ENCODE measurements at places on chromosomes 4 and X.

GRCh38 chr4:168878623-168879022 is 131.4 kb downstream of the CBR4 start:
- no peak for DNase-seq

DNA sequence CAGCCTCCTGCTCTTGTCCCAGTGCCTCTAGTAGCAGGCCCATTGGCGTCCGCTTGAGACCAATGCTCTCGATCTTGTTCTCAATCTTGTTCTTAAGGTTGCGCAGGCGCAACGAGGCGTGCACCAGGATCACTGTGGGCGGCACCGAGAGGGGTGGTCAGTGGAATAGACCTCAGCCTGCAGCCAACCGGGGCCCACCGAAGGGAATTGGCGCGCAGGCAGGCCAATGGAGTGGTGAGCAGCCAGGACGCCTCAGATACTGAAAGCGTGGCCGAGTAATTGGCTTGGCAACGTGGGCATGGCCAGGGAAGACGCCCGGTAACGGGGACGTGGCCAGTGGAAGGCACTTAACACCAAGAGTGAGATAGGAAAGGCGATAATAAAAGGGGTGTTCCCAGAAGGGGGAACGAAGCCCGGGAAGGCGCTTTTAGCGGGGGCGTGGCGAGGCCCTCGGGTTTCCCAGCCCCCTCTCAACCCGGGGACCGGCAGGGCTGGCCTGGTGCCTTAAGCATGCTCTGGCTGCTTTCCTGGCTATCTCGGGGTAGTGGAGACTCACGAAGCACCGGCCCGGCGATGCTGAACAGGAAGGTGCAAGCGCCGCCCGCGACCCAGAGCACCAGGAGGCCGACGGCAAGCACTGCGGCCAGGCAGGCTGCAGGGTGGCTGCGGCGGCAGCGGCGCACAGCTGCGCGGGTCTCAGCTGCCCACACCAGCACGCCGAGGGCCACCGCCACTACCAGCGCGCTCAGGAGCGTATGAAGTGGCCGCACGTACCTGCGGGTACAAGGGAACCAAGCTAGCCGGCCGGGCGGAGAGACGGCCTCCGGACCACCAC is 1.7 kb downstream of the PRAF2 start:
- DNase-seq = no peak

DNA sequence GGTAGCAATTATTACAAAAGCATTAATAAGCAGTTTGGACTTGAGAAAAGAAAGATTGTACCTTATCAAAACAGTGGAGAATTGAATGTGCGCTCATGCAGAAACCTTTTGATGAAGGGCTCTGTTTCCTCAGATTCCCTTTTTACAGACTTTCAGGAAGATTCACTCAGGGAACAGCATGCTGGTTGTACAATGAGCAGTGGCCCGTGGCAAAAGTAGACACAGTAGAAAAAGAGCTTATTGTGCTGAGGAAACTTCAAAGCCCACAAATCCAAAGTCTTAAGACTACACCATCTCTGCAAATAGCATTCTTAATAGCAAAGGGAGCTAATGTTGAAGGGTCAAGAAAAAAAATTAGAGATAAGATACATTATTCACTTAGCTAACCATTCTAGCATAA is 858.9 kb downstream of the PDHA2 start:
- no peak for DNase-seq

GRCh38 chr4:55733932-55734331 is 85.7 kb upstream of the EXOC1L start:
- DNase-seq = no peak

- no peak for DNase-seq
These were observed 369.9 kb upstream of the NR3C2 start for GRCh38 chr4:148812101-148812500.

- no peak for DNase-seq
These were observed 37.0 kb downstream of the HTT start for GRCh38 chr4:3111461-3111860.

- DNase-seq = no peak
These were observed 52.1 kb downstream of the PDGFRA start for GRCh38 chr4:54281054-54281766.

GRCh38 chr4:151415978-151416377 is 7.0 kb downstream of the FHIP1A start:
- DNase-seq = no peak

DNA sequence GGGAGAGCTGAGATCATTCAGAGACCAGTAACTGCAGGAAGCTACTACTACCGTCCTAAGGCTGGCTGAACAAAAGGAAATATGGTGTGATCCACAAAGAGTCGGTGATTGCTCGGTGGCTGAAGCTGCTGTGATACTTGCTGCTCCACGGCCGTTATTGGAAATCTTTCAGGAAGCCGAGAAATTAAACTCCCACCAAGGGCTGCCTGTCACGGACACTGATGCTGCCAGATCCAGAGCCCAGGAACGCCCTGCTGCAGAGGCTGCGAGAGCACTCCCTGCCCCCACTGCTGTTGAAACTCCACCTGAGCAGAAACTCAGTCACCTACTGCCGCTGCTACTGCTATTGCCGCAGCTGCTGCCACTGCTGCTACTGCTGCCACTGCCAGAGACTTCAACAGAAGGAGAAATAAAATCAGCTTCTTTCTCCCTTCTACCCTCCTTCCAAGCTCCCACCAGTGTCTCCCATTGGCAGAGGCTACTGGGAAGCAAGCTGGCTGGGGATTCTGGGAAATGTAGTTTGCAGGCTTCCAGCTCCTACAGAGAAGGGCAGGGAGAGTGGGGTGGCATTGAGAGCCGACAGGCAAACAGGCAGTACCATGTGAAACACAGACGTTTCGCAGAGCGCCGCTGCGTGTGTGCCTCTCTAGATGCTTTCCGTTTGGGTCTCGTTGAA is 126.0 kb upstream of the ENPP6 start:
- DNase-seq = no peak

DNA sequence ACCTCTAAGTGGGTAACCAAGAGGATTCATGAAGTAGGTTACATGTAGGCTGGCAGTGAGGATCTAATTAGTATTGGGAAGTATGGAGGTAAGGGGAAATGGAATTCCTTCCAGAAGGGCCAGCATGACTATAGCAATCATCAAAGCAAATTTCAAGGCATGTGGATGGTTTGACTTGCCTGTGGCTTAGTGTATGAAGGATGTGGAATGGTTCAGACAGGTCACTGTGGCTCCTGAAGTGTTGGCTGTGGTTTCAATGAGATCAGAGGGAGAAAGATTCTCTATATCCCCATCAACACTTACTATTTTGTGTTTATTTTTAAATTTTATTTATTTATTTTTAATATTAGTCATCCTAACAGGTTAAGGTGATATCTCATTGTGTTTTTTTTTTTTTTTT is 121.6 kb upstream of the TBC1D9 start:
- DNase-seq = no peak

DNA sequence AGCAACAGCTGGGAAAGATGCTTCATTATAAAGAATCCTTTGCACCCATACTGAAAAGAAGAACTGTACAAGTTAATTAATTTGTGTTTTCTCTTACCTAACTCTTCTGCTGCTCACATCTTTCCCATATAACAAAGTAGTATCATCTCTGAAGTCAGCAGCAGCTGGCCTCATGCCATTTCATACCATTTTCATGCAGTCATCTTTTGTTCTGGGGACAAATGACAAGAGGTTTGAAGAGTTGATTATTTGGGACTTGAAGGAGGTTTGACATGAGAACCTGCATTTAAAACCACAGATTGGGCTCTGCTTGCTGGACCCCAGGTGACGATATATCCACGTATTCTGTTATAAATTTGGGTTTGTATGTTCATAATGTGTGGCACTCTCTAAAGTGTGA is 430.3 kb downstream of the SPRY1 start:
- no peak for DNase-seq

- DNase-seq = no peak
These were observed 427.7 kb upstream of the MAGEB2 start for GRCh38 chrX:29787656-29788055.

GRCh38 chr4:2083826-2084160 is 24.7 kb downstream of the NAT8L start:
- no peak for DNase-seq

- no peak for DNase-seq
These were observed 10.6 kb upstream of the BCOR start for GRCh38 chrX:40108162-40108958.

DNA sequence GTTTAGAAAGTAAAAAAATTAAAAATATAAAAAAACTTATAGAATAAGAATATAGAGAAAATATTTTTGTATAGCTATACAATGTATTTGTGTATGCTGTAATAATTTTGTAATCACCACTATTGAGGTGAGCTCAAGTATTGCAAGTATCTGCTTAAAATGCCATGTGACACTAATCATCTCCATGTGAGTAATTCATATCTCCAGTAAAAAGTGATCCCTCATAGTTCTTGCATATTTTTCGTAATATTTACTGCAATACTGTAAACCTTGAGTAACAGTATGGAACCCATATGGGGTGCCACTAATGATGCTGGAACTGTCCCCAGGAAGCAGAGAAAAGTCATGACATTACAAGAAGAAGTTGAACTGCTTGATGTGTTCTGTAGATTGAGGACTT is 43.2 kb upstream of the HUWE1 start:
- DNase-seq = no peak

DNA sequence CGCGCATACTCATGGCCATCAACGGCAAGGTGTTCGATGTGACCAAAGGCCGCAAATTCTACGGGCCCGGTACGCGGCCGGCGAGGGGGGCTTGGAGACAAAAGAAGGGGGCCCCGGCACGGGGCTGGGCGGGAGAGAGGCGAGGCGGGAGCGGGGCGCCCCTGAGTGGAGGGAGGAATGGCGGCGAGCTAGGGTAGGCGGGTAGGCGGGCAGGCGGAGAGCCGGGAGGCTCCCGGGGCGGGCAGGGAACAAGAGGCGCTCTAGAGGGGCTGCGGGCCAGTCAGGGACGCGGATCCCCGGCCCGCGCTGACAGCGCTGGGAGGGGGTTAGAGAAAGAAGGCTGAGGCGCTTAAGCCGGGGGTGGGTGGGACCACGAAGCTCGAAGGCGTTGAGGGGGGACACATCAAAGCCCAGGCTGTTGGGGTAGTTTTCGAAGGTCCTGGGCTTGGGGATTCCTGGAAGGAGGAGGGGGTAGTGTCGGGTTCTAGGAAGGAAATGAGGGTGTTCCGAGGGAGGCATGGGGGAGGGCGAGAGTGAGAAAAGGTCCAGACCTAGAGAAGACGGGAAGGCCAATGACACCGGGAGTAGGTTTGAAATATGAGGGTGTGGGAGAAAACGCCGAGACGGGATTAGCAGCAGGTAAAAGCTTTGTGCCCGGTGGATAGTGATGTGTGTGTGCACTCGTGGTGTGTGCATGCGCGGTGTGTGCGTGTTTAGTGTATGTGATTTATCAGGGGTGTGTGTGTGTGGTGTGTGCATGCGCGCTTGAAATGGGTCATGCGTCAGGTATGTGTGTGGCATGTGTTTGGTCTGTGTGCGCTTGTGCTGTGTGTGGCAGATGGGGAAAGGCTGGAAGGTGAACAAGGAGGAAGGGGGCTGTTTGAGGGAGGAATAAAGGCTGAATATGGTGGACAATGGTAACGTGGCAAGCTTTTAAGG is 807 bp downstream of the PGRMC1 start:
- DNase-seq = no peak

DNA sequence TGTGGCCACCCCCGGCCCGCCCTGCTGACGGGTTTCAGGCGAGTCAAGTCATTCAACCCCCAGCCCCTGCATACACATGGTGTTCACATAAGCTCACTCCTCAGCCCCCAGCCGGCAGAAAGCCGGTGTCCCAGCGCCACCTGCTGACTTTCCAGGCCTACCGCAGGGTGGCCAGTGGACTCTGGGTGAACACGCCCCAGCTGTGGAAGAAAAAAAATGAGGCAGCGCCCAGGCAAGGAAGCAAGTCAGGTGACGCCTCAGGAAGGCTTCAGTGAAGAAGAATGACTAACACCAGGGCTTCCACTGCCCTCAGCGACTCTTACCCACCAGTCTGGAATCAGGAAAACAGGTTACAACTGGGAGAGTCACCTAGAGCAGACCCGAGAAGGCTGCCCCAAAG is 15.8 kb downstream of the BCAP31 start:
- DNase-seq = no peak

- DNase-seq = no peak
These were observed 56.1 kb upstream of the TMEM131L start for GRCh38 chr4:153409924-153410501.

DNA sequence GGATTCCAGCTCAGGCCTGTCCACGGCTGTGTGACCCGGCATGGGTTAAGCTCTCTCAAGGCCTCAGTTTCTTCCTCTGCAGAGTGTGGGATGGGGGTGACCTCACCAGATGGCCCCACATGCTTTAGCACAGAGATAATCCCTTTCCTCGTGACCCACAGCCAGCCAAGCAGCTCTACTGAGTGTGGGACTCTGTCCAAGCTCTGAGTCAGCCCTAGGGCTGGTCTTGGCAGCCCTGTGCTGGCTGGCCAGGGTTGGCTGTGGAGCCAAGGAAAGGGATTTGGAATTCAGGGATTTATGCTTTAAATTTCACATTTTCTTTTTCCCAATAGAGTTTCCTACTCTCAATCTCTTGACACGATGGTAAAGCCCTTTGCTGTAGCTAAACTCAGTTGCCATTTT is 19.7 kb upstream of the SPON2 start:
- no peak for DNase-seq

DNA sequence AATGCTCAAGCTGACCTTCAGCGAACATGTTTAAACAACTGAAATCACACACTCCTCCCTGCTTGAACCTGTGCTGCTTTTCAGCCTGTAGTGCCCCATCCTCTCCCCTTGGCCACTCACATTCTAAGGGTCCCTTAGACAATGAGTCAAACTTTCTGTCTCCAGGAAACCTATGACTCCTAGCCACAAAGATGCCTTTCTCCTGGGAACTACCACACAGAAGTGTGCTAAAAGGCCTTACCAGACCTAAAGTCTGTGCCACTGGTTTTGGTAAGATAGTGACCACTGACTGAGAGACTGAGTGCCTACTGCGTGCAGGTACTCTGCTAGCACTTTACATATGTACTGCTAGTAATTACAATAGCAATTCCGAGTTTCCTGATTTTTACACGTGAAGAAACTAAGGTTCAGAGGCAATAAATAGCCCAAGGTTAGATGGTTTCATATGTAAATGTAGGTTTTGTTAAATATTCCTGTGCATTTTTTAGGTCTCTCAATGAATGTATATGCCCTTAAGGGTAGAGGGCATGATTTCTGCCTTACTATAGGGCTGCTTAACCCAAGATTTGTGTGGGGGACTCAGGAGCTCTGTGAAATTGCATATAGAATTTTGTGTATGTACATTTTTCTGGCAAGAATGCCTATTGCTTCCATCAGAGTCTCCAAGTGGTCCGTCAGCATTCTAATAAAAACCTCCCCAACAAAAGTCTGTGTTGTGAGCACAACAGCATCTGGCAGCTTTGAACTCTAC is 71.1 kb downstream of the NSG1 start:
- DNase-seq = no peak

DNA sequence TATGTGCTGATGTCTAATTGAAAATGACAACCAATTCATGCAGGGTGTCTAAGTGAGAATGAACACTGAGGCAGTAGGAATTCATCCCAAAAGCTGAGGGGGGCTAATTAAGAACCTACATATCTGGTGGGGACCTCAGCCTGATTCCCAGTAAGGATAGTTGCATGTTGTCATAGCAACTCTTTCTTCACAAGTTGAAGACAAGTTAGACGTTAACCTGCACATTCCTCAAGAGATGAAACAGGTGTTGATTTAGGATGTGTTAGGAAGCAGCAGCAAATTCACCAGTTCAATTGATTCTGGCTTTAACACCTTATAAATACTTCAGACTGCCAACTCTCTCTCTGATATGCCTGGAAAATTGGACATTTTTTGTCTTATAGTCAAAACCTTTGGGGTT is 7.3 kb downstream of the FNIP2 start:
- no peak for DNase-seq

Measured in activated CD4-positive, alpha-beta T cell treated with anti-CD3 and anti-CD28 coated beads for 24 hours (primary cell).